HFF-Myc (cell line): ENCODE measurements at places on chromosomes 11 and 22.

- no peak for DNase-seq
Observed at GRCh38 chr11:68927280-68928135, 23.8 kb downstream of the IGHMBP2 start.

DNA sequence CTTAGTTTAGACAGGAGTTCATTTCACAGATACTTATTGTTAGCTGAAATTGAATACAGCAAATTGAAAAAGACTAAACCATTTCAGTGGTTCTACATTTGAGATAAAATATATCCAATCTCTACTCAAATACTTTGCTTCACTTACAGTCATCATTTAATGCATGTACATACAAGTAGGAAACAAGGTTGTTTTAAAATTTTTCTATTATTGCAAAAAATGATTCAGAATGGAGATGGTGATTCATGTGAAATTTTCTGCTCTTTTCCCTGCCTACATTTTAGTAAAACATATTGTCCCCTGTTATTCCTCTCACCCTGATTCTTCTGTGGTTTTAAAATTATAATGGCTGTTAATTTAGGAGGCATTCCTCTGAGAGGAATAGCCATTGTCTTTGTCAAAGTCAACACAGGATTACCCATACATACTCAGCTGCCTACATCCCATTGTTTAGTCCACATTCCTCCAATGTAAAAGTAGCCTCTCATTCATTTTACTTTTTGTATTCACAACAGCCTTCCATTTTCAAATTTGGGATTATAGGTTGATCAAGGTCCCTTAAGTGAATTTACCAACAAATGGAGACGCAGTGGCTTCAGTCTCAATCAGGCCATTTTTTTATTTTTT is 60.1 kb downstream of the TRPC6 start:
- no peak for DNase-seq

GRCh38 chr11:3077846-3078440 is 20.7 kb upstream of the CARS1 start:
- DNase-seq, result no peak

DNA sequence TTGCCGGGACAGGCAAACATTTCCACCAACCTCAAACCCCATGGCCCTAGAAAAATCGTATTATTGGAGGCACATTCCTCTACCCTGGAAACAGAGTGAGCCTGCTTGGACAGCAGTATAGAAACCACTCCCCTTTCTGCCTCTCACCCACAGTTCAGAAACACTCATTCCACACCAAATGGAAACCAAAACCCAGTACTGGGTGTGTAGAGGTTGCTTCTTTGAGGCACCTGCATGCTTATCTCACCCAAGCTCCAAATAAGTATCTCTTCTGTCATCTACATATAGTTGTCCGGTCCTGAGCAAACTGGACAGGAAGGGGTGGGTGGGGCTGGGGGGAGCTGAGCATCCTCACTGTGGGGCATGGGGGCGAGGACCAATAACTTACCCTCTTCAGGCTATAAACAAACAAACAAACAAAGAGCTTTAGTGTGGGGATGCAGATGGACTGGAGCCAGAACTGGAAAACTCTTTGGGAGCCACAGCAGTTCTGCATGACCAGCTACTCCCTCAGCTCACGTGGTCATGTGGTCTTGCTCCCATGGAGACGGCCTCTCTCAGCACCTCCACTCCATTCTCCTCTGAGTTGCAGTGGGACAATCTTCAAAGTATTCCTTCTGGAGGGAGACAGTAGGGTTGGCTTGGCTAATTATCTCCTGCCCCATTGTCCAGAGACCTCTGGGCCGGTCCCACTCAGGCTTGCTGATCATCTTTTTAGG is 1.0 kb upstream of the PLAAT2 start:
- DNase-seq, result no peak

- no peak for DNase-seq
Observed at GRCh38 chr11:90187839-90188238, 35.0 kb downstream of the CHORDC1 start.

DNA sequence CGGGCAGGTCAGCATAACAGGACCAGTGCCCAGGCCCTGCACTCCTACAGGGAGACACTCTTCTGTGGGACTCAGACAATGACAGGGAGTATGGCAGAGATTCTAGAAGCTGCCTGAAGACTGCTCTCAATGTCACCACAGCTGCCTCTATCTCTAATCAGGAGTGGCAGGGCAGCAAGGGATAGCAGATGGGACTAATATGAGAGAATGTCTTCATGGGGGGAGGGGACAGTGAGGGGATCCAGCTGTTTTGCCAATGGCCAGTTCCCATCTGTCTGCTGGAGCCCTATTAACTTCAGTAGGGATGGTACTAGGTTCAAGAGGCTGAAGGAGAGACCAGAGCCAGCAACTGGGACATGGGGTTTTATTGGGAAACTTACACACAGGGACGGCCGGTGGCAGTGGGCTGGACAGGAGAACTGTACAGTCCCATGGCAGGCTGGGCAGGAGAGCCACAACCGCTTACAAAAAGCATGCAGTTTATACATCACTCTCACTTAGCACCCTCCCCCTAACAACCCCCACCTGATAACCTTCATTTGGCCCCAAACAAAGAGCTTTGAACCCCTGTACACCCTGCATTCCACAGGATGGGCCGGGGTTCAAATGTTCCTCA is 2.5 kb upstream of the CD82 start:
- no peak for DNase-seq

- no peak for DNase-seq
Observed at GRCh38 chr11:118806400-118806799, 15.4 kb upstream of the DDX6 start.

DNA sequence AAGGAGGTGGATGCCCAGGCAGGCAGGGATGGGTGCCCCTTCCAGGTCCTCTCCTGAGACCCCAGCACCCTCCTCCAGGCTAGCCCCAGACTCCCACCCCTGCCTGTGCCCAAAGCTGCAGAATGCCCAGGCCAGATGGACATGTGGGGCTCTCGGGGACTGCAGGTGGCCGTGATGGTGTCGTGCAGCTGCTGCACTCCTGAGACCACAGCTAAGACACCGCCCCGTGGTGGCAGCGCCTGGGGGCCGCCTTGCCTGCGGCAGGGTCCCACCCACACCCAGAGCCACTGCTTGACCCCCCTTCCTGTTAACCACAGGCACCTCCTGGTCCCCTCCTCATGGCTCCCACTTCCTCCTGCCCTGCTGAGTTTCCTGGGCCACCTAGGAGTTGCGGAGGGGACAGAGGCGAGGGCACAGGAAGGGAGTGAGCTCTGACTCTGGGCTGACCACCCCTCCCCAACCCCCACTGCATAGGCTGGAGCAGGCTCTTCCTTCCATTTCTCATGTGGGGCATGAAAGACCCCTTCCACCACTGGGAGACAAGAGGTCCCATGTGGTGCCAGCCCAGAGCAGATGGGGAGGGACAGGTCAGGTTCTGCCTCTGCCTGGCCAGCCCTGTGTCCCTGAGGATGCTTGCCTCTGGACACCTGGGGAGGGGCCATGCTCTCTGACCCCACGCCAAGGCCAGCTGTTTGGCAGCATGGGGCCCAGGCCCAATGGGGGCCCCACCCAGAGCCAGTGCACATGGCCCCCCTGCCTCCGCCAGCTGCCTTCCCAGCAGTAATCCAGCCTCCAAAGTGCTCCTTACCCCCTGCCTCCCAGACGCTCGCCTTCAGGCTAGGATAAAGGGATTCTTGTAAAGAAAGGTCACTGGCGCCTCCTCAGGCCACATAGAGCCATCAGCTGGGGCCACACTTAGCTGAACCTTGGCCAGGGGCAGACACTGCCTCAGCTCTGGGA is 29.3 kb downstream of the OSBPL5 start:
- DNase-seq, result no peak

DNA sequence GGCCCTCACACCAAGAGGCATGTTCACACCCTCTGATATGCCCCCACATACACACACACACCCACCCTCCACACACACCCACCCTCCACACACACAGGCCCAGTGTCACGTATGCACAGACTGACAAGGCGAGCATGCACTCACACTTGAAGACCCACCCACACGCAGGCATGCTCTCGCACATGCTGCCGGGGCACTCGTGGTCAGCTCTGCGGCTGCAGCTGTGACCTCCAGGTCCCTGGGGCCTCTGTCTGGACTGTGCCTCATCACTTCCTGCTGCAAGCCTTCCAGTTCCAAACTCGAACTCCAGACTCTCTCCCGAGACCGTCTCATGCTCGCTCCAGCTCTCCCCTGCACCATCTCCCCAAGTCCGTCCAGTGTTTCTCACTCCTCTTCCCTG is 9.5 kb downstream of the DCHS1 start:
- DNase-seq, result no peak

DNA sequence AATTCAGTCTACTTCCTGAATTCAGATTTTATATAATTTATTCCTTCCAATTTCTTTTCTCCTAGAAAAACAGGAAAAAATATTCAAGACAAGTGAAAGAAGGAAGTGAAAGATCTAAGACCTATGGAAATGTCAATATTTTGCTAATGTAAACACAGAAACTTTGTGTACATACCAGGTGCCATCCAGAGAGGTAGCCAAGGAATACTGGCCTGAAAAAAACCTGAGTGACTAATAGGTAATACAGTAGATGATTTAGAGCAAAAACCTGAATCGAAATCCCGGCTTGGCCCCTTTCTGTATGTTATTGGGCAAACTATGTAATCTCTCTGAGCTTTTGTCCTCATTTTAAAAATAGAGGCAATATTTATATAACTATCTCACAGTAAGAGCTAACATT is 59.2 kb upstream of the FSHB start:
- DNase-seq, result no peak

GRCh38 chr11:36744375-36745168 is 146.5 kb upstream of the RAG2 start:
- DNase-seq, result peak; percentile 39

DNA sequence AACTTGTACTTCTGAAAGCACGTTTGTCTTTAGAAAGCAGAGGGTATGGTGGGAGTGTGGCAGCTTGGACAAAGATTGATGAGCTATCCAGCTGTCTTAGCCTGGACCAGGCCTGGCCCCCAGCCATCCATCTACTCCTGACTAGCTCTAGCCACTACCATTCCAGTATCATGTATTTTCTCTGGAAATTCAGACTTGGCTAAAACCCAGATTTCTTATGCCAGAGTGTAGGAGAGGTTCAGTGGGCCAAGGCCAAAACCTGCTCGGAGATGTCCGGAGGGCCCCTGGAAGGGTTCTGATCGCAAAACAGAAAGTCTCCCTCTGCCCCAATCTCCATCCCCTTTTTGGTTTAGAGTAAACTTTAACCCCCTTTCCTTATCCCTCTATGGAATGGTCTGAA is 24.8 kb upstream of the MTCH2 start:
- DNase-seq, result no peak

GRCh38 chr22:42365942-42366695 is 66.1 kb downstream of the NFAM1 start:
- no peak for DNase-seq

- no peak for DNase-seq
Observed at GRCh38 chr11:86182976-86183584, 61.5 kb upstream of the EED start.

DNA sequence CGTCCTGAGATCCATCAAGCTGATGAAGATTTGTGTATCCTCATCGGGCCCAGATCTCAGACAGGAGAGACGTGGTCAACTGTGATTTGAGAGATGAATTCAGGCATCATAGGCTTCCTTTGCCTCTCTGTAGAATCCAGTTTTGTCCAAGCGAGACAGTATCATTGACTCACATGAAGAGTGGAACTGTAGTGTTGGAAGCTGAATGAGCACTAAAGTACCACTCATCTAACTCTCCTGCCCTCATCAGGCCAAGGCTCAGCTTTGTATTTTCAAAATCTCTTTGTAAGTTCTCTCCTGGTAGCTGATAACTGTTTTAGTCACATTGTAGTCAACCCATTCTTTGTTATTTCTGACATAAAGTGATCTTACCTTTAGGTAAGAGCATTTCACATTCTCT is 85.1 kb downstream of the KIRREL3 start:
- DNase-seq, result no peak

DNA sequence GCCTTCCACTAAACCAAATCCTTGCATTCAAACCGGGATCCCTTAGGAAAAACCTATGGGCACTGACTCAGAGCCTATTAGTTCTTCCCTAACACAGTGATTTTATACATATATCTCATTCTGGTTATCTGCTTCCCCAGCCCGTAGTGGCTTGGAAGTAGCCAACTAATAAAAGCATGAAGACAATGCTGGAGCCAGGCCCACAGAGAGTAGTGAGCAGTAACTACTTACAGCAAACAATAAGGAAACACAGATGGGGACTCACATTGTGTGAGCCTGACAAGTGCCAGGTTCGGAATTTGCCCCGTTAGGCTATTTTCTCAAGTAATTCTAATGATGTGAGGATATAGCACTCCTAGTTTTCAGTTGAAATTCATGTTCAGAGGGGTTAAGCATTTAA is 83.3 kb upstream of the OR5AK2 start:
- DNase-seq, result no peak

GRCh38 chr11:46865340-46865739 is 19.3 kb upstream of the CKAP5 start:
- peak; percentile 6 for DNase-seq

DNA sequence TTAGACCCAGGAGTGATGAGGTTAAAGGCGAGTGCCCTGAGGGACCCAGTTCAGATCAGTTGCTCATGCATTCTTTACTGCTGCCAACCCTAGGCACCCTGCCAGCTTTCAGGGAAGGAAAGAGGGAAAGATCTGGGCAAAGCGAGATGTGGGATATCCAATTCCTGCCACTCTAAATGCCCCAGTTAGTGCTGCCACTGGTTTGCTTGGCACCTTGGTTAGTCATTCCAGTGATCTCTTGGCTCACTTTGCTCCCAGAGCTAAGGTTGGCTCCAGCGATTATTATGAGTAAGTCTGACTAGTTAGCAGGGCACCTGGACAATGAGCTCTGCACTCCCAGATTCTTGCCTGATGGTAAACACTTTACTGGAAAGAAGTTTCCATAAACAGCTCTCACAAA is 85.0 kb downstream of the INSC start:
- no peak for DNase-seq

- DNase-seq, result no peak
Observed at GRCh38 chr11:73478737-73479347, 102.6 kb downstream of the RELT start.

DNA sequence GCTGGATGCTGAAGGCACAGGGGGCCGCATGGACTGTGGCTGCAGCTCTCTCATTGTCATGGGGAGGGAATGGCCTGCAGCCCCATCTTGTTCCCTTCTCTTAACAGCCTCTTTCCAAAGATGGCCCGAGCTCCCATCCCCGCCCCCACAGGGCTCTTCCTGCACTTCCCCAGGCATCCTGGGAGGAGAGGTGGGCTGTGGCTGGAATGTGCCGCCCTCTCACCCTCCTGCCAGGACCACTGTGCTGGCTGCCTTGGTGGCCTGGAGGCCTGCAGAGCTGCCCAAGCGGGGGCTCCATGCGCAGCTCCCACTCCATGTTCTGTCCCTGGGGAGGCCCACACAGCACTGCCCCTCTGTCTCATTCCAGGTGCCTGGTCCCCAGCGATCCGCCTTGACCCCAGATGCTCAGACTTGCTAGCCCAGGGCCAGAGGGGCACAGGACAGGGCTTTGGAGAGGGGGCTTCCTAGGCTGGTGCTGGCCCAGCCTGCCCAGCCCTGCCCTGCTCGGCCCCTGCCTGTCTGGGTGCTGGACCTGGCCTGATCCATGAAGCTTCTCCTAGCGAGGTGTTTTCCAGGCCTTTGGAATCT is 56.6 kb downstream of the RTN4R start:
- DNase-seq, result no peak

GRCh38 chr22:38871360-38872171 is 450 bp downstream of the CBX6 start:
- DNase-seq, result no peak
